ENCODE measurements at places on chromosomes 16 and 17.

DNA sequence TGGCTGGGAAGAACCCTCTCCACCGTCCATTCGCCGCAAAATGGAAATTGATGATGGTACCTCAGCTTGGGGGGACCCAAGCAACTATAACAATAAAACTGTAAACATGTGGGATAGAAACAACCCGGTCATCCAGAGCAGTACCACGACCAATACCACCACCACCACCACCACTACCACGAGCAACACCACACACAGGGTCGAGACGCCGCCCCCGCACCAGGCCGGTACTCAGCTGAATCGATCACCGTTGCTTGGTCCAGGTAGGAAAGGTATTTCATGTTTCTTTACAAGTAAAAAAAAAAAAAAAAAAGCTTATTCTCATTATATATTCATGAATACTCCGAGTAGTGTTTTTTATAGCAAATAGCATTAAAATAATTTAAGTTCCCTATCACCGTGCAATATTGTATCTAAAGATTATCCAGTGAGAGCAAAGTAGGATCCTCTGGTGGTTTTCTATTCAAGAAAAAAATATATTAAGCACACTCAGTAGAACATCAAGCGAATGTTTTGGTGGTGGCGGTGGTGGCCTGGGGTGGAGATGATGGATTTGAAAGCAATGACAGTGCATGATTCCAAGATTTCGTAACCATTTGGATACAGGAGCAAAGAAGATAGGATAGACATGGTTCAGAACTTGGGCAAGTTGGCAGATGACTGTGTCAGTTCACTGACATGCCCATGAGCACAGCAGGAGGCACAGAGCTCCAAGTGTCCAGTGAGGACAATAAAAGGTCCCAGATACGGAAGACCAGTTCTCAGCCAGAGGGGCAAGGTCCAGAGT is 77.2 kb downstream of the TMC6 start:
- H3K27me3 ChIP-seq = no peaks in the 10 kb centered on the region
- peaks cover 36% of the 10 kb centered on the region for H3K36me3 ChIP-seq

- no peaks in the 10 kb centered on the region for H3K27me3 ChIP-seq
- no peak for DNase-seq
- H3K4me1 ChIP-seq = peaks cover 34% of the 10 kb centered on the region
These were observed 4.7 kb upstream of the CD2BP2 start for GRCh38 chr16:30359871-30360170.

GRCh38 chr16:80746231-80746630 is 58.2 kb downstream of the CDYL2 start:
- no peaks in the 10 kb centered on the region for H3K36me3 ChIP-seq
- no peak overlapping the region for H3K27ac ChIP-seq
- H3K4me1 ChIP-seq = peaks cover 42% of the 10 kb centered on the region

- no peak for DNase-seq
- H3K4me3 ChIP-seq = no peak overlapping the region
- H3K36me3 ChIP-seq = peaks cover 1% of the 10 kb centered on the region
- H3K4me1 ChIP-seq = no peaks in the 10 kb centered on the region
These were observed 10.8 kb upstream of the APOH start for GRCh38 chr17:66240013-66240412.

- no peak overlapping the region for H3K4me3 ChIP-seq
- peak overlapping the region; percentile 69 for H3K27ac ChIP-seq
- peaks cover 60% of the 10 kb centered on the region for H3K4me1 ChIP-seq
- DNase-seq = no peak
These were observed 5.3 kb downstream of the ST3GAL2 start for GRCh38 chr16:70433458-70434103.

GRCh38 chr17:56821847-56822534 is 11.7 kb downstream of the C17orf67 start:
- H3K36me3 ChIP-seq = peaks cover 1% of the 10 kb centered on the region
- no peak overlapping the region for H3K27ac ChIP-seq
- no peak overlapping the region for H3K4me3 ChIP-seq
- H3K4me1 ChIP-seq = no peaks in the 10 kb centered on the region
- H3K27me3 ChIP-seq = no peaks in the 10 kb centered on the region
- no peak for DNase-seq

GRCh38 chr17:34269969-34270368 is at the start of gene CCL7:
CCL7 (plus strand) TSS chr17:34270221; CDS start chr17:34270291, 70 bp downstream.
- H3K4me1 ChIP-seq = no peaks in the 10 kb centered on the region
- no peak for DNase-seq
- H3K27ac ChIP-seq = no peak within 1 kb of the TSS
- peaks cover 84% of the 10 kb centered on the region for H3K27me3 ChIP-seq
- no peak within 1 kb of the TSS for H3K4me3 ChIP-seq
- no peaks in the 10 kb centered on the region for H3K36me3 ChIP-seq
